Activated CD8-positive, alpha-beta T cell treated with anti-CD3 and anti-CD28 coated beads, Interleukin-2, amount 10 ng/mL, durations not matched to agents 7 days and 5 days (primary cell): ENCODE measurements at places on chromosomes 3 and 15. TPM values are rescaled to one million over a fixed set of nuclear protein-coding genes. Genes with fewer than 3 reads are reported as not detected.

The MCTP2 gene
- 26.9 TPM for total RNA-seq

GRCh38 chr3:16013568-16013967 lies 160.9 kb upstream of the GALNT15 start:
- no peak for DNase-seq

The MYL3 gene
- total RNA-seq, result not detected

- DNase-seq, result no peak
Observed at GRCh38 chr3:72234391-72234790, 449.4 kb upstream of the PROK2 start.

The PDZRN3 gene
- not detected for total RNA-seq

The RTP1 gene
- total RNA-seq, result not detected

DNA sequence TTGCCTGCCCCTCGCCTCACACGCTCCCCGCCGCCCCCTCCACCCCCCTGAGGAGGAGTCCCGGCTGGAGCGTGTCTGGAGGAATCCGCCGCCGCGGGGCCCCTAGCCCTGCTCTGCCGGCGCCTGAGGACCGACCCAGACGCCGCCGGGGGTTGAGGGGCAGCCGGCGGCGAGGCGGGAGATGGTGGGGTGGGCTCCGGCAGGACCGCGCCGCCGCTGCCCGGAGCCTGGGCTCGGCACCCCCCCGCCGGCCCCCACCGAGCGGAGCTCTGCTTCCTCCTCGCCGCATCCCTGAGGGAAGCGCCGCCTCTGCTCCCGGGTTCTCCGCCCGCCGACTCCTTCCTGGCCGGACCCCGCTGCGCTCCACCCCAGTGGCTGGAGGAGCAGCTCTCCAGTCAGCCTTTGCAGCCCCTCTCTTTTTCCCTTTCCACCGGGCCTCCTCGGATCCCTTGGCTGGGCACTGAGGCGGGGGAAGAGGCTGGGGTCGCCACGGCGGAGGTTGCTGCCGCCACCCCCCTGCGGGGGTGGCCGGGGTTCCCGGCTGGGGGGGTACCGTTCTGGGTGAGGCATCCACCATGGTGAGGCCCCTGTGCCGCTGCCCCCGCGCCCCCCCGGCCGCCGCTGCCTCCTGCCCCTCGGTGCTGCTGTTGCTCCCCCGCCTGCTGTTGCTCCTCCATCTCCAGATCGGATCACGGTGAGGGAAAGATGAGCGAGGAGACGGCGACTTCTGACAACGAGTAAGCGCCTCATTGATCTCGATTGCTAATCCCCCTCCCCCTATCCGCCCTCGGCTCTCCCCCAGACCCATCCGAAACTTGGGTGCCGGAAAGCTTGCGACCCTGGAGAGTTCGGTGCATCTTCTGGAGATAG lies at the start of gene SPRED1:
Gene SPRED1 (plus strand): TSS at position 356 of the 870 bp plus-strand sequence. CDS start 350 bp downstream, at position 706.
- DNase-seq, result no peak

The SLC12A1 gene
- not detected for total RNA-seq

- DNase-seq, result peak; percentile 29
Observed at GRCh38 chr3:185677146-185677829, 91.2 kb downstream of the SENP2 start.

DNA sequence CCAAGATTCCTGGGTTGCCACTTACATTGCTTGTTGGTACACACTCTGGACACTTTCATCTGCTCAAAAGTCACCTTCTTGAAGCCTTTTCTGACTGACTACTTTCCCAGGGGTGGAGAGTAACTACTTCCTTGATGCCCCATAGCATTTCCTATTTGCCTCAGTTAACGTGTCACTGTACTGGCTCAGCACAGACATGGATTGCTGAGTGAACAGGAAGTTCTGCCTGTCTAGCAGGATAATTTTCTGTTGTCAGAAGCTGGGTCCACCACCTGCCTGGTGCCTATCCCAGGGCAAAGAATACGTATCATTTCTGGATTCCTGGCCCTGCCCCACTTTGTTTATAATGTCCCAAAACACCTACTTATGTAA lies 15.3 kb upstream of the ABHD17C start:
- DNase-seq, result no peak

The ARL6IP5 gene
- 148 TPM for total RNA-seq

DNA sequence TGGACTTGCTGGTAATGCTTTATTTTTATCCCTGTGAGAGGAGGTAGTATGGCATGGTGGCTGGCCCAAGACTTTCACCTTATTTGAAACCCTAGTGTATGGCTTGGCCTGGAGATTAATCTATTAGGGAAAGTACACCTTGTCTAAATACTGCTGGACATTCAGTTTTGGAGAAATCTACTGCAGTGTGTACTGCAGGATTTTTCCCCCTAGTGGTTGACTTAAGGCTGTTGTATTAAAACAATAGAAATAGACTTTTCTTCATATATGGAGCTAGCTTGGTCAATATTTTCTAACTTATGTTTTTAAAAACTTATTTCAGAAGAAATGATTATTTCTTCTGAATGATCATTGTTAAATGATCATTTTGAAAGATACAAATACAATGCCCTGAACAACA lies 13.9 kb upstream of the SLITRK3 start:
- no peak for DNase-seq
